CD4-positive, alpha-beta T cell treated with Interleukin-4 for 1 hour (primary cell): ENCODE measurements at places on chromosomes 3 and 15.

GRCh38 chr15:94015324-94015723 is 216.0 kb upstream of the MCTP2 start:
- DNase-seq: no peak

- no peak for DNase-seq
These were observed 111.5 kb downstream of the THSD4 start for GRCh38 chr15:71226536-71227455.

DNA sequence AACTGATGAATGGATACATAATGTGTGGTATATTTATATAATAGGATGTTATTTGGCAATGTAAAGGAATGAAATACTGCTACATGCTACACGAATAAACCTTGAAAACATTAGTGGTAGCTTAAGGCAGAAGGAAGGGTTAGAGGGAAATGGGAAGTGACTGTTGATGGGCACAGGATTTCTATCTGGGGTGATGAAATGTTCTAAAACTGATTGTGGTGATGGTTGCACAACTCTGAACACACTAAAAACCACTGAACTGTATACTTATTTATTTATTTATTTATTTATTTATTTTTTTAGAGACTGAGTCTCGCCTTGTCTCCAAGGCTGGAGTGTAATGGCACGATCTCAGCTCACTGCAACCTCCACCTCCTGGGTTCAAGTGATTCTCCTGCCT is 24.8 kb upstream of the SHISA5 start:
- no peak for DNase-seq

DNA sequence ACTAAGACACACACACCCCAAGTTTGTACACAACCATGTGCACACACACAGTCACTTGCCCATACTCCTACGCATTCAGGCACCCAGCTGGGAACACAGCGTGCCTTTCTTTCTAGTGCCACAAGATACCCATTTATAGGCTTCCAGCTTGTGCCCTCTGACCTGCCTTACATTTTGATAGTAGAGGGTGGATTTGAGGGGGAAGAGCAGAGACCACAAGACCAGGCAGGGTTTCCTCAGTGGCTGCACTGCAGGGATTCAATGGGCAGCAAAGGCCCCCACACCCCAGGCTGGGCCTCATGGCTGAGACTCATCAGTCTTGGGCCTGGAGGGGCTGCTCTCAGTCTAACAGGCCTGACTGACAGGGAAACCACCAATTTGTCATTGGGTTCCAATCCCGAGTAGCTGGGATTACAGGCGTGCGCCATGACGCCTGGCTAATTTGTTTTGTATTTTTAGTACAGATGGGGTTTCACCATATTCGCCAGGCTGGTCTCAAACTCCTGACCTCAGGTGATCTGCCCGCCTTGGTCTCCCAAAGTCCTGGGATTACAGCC is 18.8 kb upstream of the ANKDD1A start:
- peak; percentile 30 for DNase-seq

GRCh38 chr3:127484601-127485388 is 105.7 kb downstream of the TPRA1 start:
- no peak for DNase-seq

DNA sequence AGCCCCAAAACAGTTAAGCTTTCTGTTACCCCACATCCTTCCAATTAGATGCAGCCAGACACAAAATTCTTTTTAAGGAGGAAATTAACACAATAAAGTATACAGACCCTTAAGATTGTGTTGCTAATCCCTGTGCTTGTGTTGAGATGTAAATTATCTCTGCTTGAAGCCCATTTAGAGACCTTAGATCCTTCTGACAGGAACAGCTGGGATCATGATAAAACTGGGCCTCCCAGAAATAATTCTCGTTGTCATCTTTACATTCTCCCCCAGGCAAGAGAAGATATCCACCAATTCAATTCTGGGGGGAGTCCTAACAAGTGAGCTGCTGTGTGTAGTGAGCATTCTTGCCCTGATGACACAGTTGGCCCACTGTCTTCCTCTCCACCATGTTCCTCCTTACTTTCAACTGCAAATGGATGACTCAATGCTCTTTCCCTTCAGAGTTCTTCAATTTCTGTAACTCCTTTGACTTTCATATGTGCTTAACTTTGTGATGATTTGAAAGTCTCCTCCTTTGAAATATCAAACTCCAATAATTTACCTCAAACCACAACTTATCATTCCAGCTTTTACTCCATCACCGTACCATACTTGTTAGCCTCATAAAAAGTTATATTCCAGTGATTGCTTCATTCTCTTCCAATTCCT is 186.6 kb downstream of the RAP2B start:
- DNase-seq: no peak

DNA sequence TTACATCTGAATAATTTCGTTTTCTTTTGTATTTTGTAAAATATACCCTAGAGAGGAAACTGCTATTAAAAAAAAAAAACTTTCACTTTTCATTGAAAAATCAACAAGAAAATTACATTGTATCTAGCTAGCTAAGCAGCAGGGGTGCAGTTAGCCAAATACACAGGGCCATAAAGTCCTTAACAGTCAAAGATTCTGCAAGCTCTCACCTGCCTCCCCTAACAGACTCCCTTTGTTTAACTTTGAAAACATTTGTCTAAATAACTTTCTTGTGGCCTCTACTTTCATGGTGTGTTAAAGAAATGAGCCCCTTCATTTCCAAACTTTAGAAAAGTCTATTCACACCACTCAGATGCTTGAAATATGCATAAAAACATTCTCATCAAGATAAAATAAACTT is 23.3 kb downstream of the CBLB start:
- no peak for DNase-seq

GRCh38 chr15:73715417-73715816 is 31.2 kb downstream of the CD276 start:
- no peak for DNase-seq

DNA sequence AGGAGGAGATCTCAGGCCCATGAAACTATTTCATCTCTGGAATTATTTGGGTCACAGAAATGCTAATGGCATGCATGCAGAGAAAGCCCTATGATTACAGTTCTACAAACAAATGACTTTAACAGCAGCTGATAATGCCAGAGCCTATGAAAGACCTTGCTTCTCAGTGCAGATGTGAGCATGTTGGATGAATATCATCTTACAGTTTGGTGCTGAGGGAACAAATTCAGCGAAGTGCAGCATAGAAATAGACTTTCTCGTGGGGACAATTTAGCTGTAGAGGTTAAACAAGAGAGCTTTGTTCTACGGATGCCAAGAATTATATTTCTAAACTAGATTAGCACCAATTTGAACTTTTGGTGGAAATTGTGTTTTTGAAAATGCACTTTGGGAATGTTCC is 27.7 kb downstream of the PTX3 start:
- no peak for DNase-seq

GRCh38 chr3:169186596-169186995 is 476.9 kb downstream of the MECOM start:
- no peak for DNase-seq

GRCh38 chr15:62566248-62566647 is 401.2 kb upstream of the C2CD4B start:
- DNase-seq: no peak

DNA sequence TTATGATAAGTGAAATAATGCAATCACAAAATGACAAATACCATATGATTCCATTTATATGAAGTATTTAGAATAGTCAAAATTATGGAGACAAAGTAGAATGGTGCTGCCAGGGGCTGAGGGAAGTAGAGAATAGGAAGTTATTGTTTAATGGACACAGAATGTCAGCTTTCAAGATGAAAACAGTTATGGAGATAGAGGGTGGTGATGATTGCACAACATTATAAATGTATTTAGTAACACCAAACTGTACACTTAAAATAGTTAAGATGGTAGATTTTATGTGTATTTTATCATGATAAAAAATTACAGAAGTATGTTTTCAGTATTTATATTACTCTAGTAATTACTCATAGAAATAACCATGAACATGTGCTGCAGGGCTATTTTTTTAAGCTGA is 100.8 kb upstream of the AZI2 start:
- DNase-seq: no peak

DNA sequence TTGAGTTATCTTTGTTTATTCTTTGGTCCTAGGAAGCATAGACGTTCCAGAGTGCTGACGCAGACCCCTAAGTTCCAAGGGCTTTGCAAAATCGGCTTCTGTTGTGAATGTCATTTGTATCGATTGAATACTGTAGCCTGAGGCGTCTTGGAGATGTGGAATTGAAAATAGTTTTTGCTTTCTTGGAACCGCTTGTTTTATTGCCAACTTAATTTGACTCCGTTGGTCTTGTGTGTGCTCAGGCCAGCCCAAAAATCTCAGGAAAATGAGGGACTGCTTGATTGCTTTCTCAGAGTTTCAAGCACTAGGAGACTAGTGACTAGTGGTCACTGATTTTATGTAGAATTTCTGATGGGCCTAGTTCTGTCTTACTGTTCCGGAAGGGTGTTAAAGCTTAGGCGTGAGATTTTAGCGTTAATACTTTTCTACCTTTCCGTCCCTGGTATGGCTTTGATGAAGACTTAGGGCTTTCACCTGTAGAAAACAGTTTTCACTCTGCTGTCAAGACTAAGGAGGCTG is 263 bp upstream of the UTS2B start:
- DNase-seq: no peak

DNA sequence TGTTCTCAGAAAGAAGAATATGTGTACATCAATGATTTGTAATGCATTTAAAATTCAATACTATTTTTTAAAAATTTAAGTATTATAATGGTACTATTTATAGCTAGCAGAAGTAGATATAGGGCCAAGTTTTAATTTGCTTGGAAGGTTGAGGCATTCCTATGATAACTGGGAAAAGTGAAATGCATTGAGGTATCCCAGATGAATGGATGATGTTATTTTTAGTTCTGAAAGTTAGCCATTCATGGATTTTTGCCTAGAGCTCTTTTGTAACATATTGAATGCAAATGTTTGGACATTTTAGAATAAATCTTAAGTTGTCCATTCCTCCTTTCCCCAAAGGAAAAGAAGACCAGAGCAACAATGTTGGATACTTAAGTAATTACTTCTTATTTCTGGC is 47.6 kb downstream of the GAP43 start:
- DNase-seq: no peak

DNA sequence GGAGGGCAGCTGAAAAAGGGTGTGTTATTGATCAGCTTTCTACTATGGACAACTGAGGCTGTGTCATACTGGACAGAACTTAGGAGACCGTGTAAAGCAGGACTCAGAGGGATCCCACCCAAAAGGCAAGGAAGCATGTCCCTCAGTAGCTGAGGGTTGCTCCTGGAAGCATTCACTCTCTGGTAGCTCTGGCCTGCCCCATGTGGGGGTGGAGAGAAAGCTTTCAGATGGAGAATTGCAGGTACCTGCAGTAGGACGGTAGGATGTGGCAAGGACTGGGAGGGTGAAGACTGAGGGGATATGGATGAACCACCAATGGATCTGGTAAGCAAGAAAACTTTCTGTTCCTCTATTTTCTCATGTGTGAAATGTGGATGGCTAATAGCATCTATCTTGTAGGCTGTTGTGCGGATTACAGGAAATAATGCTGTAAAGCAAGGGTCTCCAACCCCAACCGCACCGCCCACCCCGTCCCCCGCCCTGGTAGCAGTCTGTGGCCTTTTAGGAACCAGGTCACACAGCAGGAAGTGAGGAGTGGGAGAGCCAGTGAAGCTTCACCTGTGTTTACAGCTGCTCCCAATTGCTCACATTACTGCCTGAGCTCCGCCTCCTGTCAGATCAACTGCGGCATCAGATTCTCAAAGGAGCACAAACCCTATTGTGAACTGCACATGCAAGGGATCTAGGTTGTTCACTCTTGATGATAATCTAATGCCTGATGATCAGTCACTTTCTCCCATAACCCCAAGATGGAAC is 157.7 kb upstream of the PROK2 start:
- no peak for DNase-seq

DNA sequence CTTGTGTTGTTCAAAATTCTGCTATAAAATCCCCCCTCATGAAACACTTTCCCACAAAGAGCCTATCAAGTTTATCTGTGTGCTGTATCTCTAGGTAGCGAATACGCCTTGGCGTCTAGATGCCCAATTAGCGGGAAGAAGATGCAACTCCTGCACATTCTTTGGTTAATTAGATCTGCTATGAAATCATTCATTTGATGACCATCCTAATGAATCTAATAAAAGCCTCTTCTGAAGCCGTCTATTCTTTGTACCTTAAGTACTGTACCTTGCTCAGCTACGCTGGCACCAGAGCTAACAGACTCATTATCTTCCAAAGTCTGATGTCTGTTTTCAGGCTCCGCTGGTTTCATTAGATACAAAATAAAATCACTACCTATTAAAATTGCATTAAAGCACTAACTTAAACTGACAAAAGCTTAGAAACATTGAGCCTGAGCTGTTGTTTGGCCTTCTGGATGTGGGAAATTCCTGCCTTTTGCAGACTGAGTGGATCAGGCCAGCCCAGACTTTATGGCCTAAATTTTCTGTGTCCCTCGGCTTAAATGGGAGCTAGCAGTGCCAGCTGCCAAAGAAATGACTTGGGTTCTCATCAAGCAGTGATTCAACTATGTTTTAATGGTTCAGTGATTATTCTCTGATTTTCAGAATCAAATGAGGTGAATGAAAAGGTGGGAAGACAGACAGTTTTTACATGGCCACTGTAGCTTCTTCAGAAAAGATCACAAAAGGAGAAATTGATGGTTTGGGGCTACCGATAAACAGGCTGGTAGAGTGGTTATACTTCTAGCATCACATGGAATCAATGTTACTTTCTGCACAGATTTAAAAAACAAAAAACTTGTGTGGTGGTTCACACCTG is 28.4 kb upstream of the CHST2 start:
- DNase-seq: no peak

DNA sequence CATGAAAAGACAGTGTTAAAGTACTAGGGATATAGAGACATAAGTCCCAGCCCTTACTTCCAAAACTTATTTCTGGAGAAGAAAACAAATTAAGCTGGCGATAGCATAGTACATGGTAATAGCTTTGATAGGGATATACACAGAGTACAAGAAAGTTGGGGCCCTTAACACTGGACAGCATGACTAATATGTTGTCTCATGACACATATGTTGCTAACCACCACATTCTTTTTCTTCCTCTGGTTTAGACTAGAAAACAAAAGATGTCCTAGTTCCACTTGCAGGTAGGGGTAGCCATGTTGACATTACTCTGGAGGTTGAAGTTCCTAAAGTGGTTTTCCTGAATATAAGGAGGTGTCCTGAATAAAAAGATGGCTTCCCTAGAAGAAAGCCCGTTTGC is 75.3 kb downstream of the RFX7 start:
- DNase-seq: no peak

- no peak for DNase-seq
These were observed 115.9 kb upstream of the ST8SIA2 start for GRCh38 chr15:92277776-92278175.

- no peak for DNase-seq
These were observed 104.2 kb downstream of the CNTN6 start for GRCh38 chr3:1197051-1197450.

- no peak for DNase-seq
These were observed 78.7 kb downstream of the DAPK2 start for GRCh38 chr15:63967616-63968015.

DNA sequence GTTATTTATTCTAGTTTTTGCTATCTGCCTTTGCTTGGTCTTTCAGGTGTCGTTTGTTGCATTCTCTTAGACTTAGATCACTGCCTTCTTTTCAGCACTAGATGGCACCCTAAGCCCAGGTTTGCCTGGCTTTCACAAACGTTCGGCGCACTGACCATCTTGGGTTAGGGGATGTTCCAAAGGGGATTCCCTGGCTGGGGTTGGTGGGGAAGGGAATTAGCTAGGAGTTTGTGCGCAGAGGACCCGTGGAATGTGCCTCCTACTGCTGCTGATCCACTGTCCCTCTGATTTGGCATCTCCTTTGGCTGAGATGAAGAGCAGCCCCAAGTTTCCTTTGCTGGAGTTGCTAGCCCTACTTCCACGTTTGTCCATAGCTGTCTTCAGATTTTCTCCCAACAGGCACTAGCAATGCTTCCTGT is 33.9 kb downstream of the PFN2 start:
- peak; percentile 26 for DNase-seq
